CD4-positive, CD25-positive, alpha-beta regulatory T cell (primary cell): ENCODE measurements at places on chromosomes 2 and 18. TPM values are rescaled to one million over a fixed set of nuclear protein-coding genes. Genes with fewer than 3 reads are reported as not detected.

The PIEZO2 gene
- not detected for total RNA-seq

The POTEC gene
- not detected for total RNA-seq

The SMC6 gene
- total RNA-seq = 34.4 TPM

The ALLC gene
- total RNA-seq = not detected

The RAB17 gene
- total RNA-seq = not detected

GRCh38 chr18:28126768-28127167 is 50.2 kb downstream of the CDH2 start:
- H3K4me3 ChIP-seq = no peak overlapping the region
- no peak overlapping the region for H3K27ac ChIP-seq
- no peaks in the 10 kb centered on the region for H3K36me3 ChIP-seq
- no peaks in the 10 kb centered on the region for H3K27me3 ChIP-seq

DNA sequence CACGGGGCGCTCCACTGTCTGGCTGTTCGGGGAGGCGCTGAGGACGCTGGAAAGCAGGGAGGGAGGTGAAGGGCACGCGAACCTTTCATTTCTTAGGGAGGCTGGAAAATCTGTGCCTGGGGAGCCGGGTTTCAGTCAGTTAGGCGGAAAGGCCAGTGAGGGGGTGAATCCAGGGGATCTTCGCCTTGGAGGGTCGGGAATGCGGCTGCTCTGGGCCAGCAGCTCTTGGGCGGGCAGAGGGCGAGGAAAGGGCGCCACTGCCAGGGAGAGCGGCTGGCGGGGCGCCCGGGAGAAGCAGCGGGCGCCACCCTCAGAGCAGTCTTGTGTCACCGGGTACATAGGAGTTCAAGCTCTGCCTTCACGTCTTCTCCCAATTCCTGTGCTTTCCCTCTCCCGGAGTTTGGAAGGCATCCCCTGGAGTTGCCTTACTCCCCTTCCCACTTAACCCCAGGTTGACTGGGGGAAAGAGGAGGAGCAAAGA is 1.4 kb downstream of the CCDC85A start:
- no peak for DNase-seq
- H3K27ac ChIP-seq = no peak overlapping the region
- H3K4me1 ChIP-seq = peaks cover 7% of the 10 kb centered on the region
- peaks cover 13% of the 10 kb centered on the region for H3K27me3 ChIP-seq
- H3K4me3 ChIP-seq = no peak overlapping the region

DNA sequence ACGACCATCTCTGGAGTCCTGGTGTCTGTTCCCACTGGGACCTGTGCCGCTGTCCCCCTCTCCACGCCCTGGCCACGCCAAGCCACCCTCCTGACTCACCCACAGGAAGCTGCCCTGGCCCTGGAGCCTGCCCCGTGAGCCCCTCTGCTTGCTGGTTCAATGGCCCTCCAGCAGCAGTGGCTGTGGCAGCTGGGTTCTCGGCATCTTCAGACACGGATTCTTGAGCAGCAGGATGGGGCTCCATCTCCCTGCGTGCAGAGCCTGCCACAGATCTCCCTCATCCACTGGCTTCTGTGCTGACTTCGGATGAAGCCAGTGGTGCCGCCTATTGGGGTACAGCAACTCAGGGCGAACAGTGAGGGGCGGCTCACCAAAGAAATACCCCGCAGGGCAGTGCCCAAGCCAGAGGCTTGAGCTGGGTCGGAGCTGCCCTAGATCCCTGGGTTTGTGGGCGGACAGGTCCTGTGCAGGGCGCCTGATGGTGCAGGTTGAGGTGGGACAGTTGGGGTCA is 14.0 kb downstream of the CAPN10 start:
- DNase-seq = no peak
- no peaks in the 10 kb centered on the region for H3K4me1 ChIP-seq
- no peak overlapping the region for H3K27ac ChIP-seq
- no peaks in the 10 kb centered on the region for H3K27me3 ChIP-seq

DNA sequence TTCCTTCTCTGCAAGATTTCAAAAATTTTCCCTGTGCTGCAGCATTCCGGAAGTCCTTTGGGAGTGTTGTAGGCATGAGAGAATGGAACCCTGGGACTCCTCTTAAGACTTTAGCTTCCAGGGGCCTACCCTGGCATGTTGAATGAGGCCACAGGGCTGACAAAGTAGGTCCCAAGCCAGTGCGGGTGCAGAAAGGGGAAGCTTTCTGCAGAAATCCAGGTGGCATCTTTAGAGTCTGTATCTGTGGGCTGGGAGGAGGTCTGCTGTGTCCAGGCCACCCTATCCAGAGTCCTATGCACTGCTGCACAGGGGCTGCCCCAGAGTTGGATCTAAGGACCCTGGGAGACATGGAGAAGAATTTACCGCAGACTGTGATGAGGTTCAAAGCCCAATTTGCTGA is 1.9 kb upstream of the SIX2 start:
- H3K27ac ChIP-seq = no peak overlapping the region
- H3K36me3 ChIP-seq = no peaks in the 10 kb centered on the region
- peaks cover 29% of the 10 kb centered on the region for H3K27me3 ChIP-seq
- H3K4me1 ChIP-seq = peaks cover 7% of the 10 kb centered on the region

- H3K4me3 ChIP-seq = no peak overlapping the region
- no peak overlapping the region for H3K27ac ChIP-seq
- H3K27me3 ChIP-seq = no peaks in the 10 kb centered on the region
- DNase-seq = no peak
- H3K4me1 ChIP-seq = peaks cover 67% of the 10 kb centered on the region
These were observed 109.1 kb downstream of the HDAC4 start for GRCh38 chr2:239291475-239292350.

DNA sequence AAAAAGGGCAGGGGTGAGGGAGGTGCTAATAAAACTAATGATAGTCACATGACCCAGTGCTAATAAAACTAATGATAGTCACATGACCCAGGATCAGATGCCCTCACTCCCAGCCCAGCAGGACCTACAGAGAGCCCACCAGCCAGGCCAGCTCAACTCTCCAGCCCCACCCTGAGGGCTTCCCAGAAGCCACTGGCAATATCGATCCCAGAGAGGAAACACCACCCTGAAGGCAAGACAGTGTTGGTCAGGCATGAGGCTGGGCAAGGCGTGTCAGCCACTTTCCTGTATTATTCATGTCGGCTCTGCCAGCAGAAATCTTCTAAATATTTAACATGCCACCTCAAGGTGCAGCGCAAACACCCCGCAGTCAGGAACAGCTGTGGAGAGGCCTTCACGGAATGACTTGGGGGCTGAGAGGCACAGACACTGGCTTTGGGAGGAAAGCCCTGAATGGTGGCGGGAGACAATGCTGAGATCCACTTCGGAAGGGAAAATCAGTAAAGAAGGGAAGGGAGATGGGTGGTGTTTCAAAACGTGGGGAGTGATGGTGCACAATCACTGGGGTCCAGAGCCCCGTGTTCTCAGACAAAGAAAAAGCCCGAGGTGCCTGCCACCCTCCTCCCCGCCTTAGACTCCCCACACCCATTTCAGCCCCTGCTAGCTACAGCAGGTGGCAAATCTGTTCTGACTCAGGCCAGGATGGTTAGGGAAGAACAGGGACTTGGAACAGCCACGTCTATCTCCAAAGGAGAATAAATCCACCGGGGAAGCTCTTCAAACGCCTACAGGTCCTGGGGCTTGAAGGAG is 1.4 kb downstream of the REEP1 start:
- H3K4me1 ChIP-seq = peaks cover 16% of the 10 kb centered on the region
- DNase-seq = no peak
- no peak overlapping the region for H3K27ac ChIP-seq

DNA sequence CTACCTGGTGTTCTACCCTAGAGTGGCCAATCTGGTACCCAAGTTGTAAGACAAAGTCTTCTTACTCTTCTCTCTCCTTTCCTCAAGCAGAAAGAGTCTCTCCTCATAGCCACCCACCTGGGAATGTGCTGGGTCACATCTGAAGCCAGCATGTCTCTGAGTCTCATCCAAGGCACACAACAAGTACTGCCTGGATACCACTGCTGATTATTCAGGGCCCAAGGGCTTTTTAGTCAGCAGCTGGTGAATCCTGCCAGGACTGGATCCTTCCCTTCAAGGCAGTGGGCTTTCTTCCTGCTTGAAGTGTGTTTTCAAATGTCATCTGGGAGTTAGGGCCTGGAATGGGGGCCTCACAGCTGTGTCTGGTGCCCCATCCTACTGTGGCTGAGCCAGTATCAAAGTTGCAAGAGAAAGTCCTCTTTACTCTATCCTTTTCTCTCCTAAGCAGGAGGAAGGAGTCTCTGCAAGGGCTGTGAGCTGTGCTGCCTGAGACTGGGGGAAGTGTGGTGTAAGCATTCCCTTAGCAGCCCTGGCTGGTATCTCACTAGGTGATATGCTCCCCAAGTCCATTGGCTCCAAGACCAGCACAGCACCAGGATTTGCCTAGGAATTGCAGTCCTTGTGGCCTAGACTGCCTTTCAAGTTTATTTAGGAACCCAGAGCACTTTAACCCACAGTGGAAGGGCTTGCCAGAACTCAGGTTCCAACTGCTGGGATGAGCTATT is 27.2 kb downstream of the OXER1 start:
- no peaks in the 10 kb centered on the region for H3K27me3 ChIP-seq
- H3K4me3 ChIP-seq = no peak overlapping the region
- H3K27ac ChIP-seq = no peak overlapping the region
- no peak for DNase-seq
- peaks cover 15% of the 10 kb centered on the region for H3K36me3 ChIP-seq
- no peaks in the 10 kb centered on the region for H3K4me1 ChIP-seq

DNA sequence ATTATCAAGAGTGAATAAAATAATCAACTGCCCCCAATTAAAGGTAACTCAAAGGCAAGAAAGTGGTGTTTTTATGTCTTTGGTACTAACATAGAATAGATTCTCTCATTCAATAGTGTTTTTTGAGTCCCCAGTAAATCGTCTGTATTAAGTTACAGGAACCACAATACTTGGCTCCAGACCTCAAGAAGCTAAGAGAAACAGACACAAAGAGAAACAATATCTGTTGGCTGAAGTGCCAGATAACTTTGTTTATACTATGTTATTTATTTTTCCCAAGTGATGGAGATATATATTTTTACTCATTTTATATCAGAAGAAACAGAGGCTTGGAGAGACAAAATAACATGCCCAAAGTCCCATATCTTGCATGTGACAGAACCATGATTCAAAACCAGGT is 201.7 kb upstream of the HNRNPA3 start:
- no peak for DNase-seq
- H3K27me3 ChIP-seq = peaks cover 9% of the 10 kb centered on the region
- no peak overlapping the region for H3K27ac ChIP-seq
- H3K4me3 ChIP-seq = no peak overlapping the region
- no peaks in the 10 kb centered on the region for H3K36me3 ChIP-seq

GRCh38 chr2:232592772-232593395 is 40.5 kb upstream of the EFHD1 start:
- no peak overlapping the region for H3K27ac ChIP-seq
- H3K4me1 ChIP-seq = no peaks in the 10 kb centered on the region
- no peak overlapping the region for H3K4me3 ChIP-seq
- H3K27me3 ChIP-seq = no peaks in the 10 kb centered on the region

GRCh38 chr2:96772903-96773671 is 12.4 kb downstream of the CNNM4 start:
- peaks cover 18% of the 10 kb centered on the region for H3K4me1 ChIP-seq
- DNase-seq = peak; percentile 27
- H3K4me3 ChIP-seq = peak overlapping the region; percentile 85
- no peaks in the 10 kb centered on the region for H3K36me3 ChIP-seq
- H3K27ac ChIP-seq = no peak overlapping the region

GRCh38 chr18:46098616-46098933 is 479 bp upstream of the ATP5F1A start:
- peak overlapping the region; percentile 89 for H3K27ac ChIP-seq
- peaks cover 42% of the 10 kb centered on the region for H3K4me1 ChIP-seq
- H3K36me3 ChIP-seq = peaks cover 7% of the 10 kb centered on the region
- no peak for DNase-seq

- H3K27ac ChIP-seq = no peak overlapping the region
- no peak overlapping the region for H3K4me3 ChIP-seq
- H3K4me1 ChIP-seq = no peaks in the 10 kb centered on the region
- H3K36me3 ChIP-seq = peaks cover 91% of the 10 kb centered on the region
These were observed 72.7 kb downstream of the FAM228A start for GRCh38 chr2:24247592-24247991.

DNA sequence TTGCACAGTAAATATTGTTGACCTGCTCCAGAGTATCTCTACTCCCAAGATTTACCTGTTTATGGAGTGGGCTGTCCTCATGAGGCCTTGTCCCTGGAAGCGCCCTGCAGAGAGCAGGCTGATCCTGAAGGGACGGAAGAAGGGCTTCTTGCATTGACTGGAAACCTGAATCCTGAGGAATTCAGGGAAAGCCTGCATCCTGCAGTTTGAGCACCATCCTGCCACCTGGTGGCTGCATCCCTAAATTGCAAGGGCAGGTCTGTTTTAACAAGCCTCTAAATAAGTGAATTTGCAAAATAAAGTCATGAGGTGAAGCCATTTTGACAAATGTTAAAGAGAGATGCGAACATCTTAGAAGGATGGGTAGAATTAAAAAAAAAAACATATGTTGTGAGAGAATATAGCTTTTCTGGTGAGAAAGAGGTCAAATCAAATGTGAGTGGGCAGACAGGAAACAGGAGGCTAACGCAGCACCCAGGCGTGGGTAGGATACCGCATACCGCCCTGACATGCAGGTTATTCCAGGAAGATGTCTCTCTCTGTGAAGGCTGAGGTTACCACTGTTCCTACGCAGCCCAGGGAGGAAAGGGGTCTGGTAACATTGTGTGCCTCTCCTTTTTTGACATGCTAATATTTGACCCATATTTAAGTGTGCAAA is 754.9 kb downstream of the RNF144A start:
- no peaks in the 10 kb centered on the region for H3K27me3 ChIP-seq
- no peak overlapping the region for H3K4me3 ChIP-seq
- H3K27ac ChIP-seq = no peak overlapping the region

- no peak for DNase-seq
- H3K4me1 ChIP-seq = peaks cover 9% of the 10 kb centered on the region
- peaks cover 6% of the 10 kb centered on the region for H3K27me3 ChIP-seq
- no peak overlapping the region for H3K4me3 ChIP-seq
These were observed 4.2 kb upstream of the ROCK1 start for GRCh38 chr18:21115519-21116411.

DNA sequence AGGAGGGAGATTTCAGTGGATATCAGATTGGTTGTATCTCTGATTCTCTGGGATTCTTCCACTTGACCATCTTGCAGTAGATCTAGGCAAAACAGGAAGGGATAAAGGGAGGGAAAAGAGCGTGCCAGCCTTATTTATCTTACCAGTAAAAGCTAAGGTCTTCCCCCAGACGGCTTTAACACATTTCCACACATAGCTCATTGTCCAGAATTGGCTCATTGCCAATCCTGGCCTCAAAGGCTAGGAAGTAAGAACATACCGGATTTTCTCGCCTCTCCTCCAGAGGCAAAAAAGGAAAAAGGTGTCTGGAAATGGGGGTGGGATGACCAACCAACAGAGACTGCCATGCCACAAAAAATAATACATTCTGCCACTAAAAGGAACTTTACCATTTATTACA is 411.6 kb upstream of the NRP2 start:
- no peak for DNase-seq
- no peaks in the 10 kb centered on the region for H3K36me3 ChIP-seq
- H3K27ac ChIP-seq = no peak overlapping the region

- no peaks in the 10 kb centered on the region for H3K4me1 ChIP-seq
- DNase-seq = no peak
- H3K27ac ChIP-seq = no peak overlapping the region
- no peaks in the 10 kb centered on the region for H3K36me3 ChIP-seq
- no peak overlapping the region for H3K4me3 ChIP-seq
- H3K27me3 ChIP-seq = no peaks in the 10 kb centered on the region
These were observed 815 bp downstream of the CNDP1 start for GRCh38 chr18:74534981-74535649.

GRCh38 chr2:5539282-5540165 is 152.7 kb upstream of the SOX11 start:
- no peaks in the 10 kb centered on the region for H3K27me3 ChIP-seq
- H3K4me1 ChIP-seq = no peaks in the 10 kb centered on the region
- no peak overlapping the region for H3K27ac ChIP-seq
- DNase-seq = no peak
- no peak overlapping the region for H3K4me3 ChIP-seq

- peak; percentile 86 for DNase-seq
- H3K27me3 ChIP-seq = no peaks in the 10 kb centered on the region
- H3K4me3 ChIP-seq = peak overlapping the region; percentile 98
- H3K36me3 ChIP-seq = peaks cover 18% of the 10 kb centered on the region
- peak overlapping the region; percentile 98 for H3K27ac ChIP-seq
These were observed 1.5 kb downstream of the ARPC2 start for GRCh38 chr2:218218268-218219185.
